Brain (organoid and tissue), 16 donors: ENCODE measurements at places on chromosomes 6 and 20.
A peak's percentile ranks its signal among the peaks of the same experiment; 100 is the strongest.

- DNase-seq: no peak
Observed at GRCh38 chr6:101259505-101259904, 134.0 kb upstream of the GRIK2 start.

- no peak for DNase-seq
Observed at GRCh38 chr6:83847179-83847578, 6.0 kb upstream of the RIPPLY2 start.

DNA sequence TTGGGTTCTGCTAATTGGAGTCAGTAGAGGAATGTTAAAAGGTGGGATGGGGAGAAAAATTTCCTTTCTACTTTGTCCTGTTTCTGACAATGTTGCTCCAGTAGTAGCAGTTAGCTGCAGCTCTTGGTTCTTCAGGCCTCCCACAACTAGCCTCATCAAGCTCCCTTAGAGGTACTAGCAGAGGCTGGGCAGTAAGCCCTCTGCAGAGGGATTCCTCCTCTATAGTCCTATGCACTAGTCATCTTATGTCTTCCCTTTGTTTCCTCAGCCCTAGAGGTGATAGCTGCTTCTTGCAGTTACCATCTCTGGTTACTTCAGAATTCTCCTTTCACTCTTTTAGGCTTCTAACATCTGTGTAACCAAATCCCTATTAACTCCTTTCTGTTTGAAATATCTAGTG is 99.8 kb downstream of the FILIP1 start:
- DNase-seq: no peak

- no peak for DNase-seq
Observed at GRCh38 chr6:147829835-147830234, 321.3 kb downstream of the SAMD5 start.

GRCh38 chr20:24745206-24745605 is 203.9 kb upstream of the CST7 start:
- no peak for DNase-seq

- DNase-seq: no peak
Observed at GRCh38 chr6:68546620-68547019, 88.5 kb upstream of the ADGRB3 start.

DNA sequence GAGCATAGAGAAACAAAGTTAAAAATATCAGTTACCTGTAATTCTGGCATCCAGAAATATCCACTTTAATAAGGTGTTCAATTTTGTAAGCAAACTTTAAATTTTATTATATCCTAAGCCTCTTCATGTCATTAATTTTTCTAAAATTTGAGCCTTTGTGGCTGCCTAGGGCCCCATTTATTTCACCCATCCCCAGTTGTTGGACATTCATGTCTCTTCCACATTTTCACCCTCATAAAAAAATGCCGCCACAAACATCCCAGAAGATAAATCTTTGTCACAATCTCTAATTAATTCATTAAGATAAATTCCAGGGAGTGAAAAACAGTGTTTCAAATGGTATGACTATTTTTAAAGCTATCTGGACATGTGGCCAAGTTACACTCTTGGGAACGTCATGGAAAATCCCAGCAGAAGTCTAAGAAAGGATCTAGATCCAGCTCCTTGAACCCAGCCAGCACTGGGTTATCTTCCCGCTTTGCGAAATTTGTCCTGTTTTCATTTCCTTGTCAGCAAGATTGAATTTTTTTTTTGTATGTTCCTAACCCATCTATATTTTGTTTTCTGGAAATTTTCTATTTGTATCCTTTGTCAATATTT is 97.2 kb downstream of the TMEM242 start:
- DNase-seq: no peak

GRCh38 chr6:17998003-17998402 is 10.6 kb upstream of the KIF13A start:
- no peak for DNase-seq

DNA sequence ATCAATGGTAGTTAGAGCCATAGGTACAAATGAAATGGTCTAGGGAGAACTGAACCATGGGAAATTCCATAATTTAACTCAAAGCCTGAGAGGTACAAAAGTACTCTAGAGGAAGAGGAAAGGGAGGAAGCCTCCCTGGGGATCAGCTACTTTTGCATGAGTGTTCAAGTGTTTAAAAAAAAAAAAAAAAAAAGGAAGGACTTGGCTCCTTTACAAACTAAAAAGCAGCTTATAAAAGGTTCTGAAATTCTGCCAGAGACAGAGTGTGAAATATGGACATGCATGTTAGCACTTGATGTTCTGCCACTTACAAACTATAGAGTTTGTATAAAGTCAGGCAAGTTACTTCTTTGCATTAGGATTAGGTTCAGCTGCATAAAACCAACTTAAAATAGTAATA is 290.0 kb downstream of the TBC1D7 start:
- DNase-seq: no peak

- DNase-seq: no peak
Observed at GRCh38 chr6:160128125-160128683, 6.6 kb downstream of the SLC22A1 start.

DNA sequence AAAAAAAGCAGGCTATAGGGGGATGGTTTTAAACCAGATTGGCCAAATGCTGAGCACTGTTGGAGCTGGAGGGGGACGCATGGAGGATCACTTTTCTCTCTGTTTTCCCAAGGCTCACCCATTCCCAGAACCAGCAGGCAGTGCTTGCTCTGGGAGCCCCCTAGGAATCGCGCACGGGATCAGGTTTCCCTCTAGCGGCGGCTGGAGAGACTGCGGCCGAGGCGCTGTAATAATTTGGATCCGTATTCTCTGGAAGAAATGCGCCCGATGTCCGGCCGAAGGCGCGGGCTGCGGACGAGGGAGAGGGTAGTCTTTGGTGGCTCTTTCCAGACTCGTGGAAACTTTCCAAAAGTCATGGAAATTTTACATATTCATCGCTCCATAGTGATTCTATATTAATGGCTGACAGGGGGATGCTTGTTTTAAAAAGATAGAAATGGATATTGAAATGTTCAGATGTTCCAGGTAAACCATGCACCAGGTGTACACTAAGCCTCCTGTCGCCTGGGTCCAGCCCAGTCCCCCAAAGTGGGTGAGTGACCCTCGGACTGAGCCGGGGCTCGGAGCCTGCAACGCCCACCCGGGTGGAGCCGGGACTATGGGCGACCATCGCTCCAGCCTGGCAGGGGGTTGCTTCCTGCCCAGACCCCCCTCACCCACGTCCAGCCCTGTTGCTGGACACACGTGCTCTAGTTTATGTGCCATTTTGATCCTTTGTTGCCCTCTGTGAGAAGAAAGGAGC is 78.7 kb upstream of the PHACTR3 start:
- DNase-seq: peak; percentile 85

GRCh38 chr6:67870321-67870720 is 764.8 kb upstream of the ADGRB3 start:
- no peak for DNase-seq

- no peak for DNase-seq
Observed at GRCh38 chr6:1386038-1386709, 3.2 kb upstream of the FOXF2 start.

DNA sequence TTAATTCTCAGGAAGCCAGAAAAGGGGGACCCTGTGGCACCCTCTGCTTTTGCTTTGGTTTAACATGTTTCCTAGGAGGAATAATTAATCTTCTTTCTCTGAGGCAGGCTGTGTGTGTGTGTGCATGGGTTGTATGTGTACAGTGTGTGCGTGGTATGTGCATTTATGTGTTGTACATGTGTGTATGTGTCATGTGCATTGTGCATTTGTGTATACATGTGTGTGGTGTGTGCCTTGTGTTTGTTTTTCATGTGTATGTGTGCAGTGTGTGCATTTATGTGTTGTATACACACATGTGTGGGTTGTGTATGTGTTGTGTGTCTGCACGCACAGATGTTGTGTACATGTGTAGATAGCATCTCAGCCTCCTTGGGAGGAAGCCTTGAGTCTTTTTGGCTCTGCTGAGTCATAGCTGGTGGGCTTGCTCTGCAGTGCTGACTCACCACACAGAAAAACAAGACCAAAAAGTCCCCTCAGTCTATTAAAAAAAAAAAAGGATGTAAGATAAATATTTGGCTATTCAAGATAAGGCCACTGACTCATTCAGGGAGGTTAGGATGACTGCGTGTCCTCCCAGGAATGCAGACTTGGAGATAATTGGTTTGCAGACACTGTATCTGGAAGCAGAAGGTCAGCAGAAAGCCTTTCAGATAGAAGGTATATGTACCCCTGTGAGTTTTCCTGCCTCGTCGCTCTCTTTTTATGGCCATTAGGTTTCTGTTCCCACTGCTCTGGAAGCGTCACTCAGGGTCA is 58.6 kb downstream of the SYNJ2 start:
- DNase-seq: peak; percentile 30

DNA sequence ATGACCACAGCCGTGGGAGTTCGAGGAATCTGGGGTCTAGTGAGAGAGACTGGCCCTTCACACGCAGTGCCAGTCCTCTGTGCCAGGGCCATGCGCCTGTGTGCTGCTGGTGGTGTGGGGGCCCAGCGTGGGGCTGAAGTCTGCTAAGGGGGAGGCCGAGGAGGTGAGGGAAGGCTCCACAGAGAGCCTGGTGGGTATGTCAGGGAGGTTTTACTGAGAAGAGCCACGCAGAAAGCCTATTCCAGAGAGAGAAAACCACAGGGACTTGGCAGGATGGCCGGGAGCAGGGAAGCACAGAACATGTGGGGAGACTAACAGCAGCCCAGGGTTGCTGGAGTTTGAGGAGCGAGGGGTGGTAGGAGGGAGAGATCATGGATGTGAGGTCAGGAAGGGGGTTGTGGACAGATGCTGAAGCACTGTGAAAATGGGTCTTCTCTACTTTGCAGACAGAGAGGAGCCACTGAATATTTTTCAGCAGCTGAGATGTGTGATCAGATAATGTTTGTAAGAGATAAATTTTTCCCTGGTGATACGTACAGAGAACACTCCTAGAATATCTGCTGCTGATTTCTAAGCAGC is 35.3 kb downstream of the DUSP22 start:
- no peak for DNase-seq

- DNase-seq: no peak
Observed at GRCh38 chr6:46305833-46306232, 135.1 kb upstream of the ENPP5 start.

GRCh38 chr6:123913863-123914262 is 110.2 kb downstream of the NKAIN2 start:
- DNase-seq: no peak

DNA sequence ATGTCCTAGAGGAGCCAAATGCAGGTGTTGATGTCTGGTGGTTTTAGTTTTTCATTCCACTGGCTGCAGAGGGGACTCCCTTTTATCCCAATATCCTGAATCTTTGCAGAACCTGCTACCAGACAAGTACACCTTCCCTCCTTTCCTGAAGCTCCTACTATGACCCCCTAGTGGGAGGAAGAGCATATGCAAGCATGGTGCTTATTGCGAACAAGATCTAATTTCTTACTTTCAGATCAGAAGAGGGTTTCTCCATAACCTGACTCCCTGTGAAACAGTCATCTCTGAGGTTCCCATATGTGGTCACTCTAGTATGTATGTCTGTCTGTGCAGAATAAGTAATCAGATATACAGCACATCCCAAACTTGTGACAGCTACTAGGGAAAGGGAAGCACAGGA is 277.2 kb downstream of the ARHGAP18 start:
- DNase-seq: no peak

DNA sequence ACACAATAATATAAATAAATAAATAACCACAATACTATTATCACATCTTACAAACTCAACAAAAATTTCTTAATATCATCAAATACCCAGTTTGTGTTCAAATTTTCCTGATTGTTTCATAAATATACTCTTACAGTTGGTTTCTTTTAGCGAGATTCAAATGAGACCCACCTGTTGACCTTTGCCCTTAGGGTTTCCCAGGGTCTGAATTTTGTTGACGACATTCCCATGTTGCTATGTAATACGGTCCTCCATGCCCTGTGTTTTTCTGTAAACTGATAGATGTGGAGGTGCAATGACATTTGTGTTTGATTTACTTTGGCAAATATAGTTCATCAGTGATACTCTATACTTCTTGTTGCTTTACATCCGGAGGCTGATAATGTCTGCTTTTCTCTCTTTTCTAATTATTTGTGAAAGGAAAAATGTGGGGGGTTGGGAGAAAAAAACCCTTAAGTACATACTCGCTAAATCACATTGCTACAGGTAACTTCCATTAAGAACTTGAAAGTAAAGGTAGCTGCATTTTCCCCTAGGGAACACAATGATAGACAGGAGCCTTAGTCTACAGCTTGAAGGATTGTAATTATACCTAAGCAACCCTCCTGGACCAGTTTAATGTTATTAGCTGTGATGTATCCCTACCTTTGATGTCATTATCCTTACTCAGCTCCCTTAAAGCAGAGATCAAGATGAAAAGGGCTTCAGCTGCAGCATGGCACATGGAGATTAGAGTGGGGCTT is 6.6 kb downstream of the MOG start:
- no peak for DNase-seq

DNA sequence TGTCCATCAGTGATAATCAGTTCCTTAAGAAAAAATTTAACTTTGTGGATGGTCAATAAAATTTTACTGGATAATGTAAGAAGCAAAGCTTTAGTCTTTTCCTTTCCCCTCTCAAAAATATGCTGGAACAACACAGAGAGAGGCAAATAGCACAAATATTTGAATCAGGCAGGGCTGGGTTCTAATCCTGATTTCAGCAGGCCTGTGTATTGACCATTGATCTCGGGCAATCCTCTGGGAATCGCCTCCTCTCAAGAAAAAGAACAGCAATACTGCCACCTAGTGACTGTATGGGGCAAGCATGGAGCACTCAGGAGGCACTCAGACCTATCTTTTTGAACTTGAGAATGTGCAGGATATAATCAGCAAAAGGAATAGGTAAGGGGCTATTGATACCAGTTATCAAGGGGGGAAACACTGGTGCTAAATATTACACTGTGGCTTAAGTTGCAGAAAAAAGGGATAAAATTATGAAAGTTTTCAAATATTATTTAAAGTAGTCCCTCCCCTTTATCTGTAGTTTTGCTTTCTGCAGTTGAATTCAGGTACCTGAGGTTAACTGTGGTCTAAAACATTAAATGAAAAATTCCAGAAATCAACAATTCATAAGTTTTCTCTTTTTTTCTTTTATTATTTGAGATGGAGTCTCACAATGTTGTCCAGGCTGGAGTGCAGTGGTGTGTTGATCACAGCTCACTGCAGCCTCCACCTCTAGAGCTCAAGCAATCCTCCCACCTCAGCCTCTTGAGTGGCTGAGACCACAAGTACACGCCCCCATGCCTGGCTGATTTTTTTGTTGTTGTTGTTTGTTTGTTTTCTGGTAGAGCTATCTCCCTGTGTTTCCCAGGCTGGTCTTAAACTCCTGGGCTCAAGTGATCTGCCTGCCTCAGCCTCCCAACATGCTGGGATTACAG is 91.8 kb upstream of the NHSL1 start:
- DNase-seq: peak; percentile 91
